ENCODE measurements at places on chromosomes 5 and 9.
A peak's percentile ranks its signal among the peaks of the same experiment; 100 is the strongest.

- DNase-seq = no peak
These were observed 158.7 kb downstream of the TMEM167A start for GRCh38 chr5:82918311-82919031.

DNA sequence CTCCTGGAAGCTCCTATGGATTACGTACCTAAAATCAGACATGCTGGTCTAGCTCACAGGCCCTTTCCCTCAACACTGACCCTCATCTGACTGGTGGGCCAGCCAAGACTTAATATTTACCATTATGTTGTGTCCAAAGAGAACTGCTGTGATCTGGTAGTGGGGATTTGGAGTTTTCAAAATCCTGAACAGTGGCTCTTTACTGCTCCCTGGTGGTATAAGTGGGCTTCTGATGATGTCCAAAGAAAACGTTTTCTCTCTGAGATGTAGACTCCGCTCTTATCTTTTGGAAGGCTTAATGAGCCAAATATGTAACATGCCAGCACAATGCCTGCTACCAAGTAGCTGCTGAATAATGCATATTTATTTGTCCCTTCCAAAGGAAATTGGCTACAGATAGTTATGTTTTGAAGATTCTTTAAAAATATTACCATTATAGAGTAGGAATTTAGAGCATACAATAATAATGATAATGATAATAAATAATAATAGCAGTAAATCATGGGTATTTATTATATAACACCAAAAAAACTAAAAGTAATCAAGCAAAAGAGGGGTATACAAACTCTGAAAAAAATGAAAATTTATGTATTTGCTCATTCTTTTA lies 406.6 kb upstream of the TNC start:
- DNase-seq = no peak

- DNase-seq = no peak
These were observed 171.7 kb downstream of the COL23A1 start for GRCh38 chr5:178418471-178419010.

- DNase-seq = no peak
These were observed 208.8 kb downstream of the MELK start for GRCh38 chr9:36781533-36781932.

- no peak for DNase-seq
These were observed 284.5 kb downstream of the RFX3 start for GRCh38 chr9:3241290-3241689.

- peak; percentile 3 for DNase-seq
These were observed 82.9 kb downstream of the CEMIP2 start for GRCh38 chr9:71685394-71685793.

- no peak for DNase-seq
These were observed 125.7 kb downstream of the BARX1 start for GRCh38 chr9:93829271-93830011.

GRCh38 chr5:112192866-112193265 lies 226.2 kb downstream of the EPB41L4A start:
- no peak for DNase-seq

GRCh38 chr9:119282476-119283077 lies 86.7 kb downstream of the BRINP1 start:
- no peak for DNase-seq

- no peak for DNase-seq
These were observed 13.9 kb upstream of the PTGER4 start for GRCh38 chr5:40665635-40666298.

DNA sequence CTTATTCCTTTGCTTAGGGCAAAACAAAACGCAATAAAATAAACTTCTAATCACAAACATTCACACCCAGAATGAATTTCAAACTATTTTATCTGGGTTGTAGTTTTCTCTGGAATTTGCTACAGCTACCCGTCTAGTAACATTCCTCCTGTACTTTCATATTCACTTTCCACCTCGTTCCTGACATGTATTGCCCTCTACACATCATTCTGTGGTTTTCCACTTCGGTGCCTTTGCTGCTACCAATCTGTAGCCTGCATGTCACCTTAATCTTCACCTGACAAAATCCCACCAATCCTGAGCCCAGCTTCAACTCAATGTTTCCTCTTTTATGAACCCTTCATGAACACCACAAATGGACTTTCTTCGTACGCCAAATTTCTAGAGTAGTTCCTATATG lies 694.1 kb upstream of the C9orf72 start:
- no peak for DNase-seq

- DNase-seq = no peak
These were observed 12.8 kb downstream of the MRPL36 start for GRCh38 chr5:1786621-1787471.

- no peak for DNase-seq
These were observed 65.8 kb upstream of the NFIL3 start for GRCh38 chr9:91489361-91489899.

DNA sequence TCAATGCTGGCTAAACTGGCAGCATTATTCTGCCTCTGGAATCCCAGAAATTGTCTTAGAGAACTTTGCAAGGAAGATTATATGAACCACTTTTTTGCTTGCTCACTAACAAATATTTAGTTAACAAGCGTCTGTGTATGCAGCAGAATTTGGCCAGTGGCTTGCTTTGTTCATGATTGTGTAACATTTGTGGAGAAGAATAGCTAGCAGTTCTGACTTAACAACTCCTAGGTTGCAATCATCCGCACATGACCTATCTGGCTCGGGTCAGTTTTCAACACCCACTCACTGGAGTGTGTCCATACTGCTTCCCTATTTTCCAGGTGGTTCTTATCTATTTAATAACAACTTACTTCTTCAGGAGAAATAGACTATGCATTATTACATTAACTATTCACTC lies 98.5 kb downstream of the SNX18 start:
- DNase-seq = no peak

DNA sequence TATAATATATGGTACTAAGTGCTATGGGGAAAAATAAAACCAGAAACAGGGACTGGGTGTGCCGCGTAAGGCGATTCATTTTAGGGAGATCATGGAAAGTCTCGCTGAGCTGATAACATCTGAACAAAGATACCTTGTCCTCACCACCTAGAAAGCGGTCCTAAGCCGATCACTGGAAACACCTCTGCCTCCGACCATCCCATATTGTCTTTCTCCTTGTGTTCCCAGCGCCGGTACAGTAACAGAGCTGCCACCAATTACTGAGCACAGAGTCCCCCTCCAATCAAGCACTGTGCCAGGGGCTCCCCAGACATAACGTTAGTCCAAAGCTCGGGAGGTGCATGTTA lies 704 bp downstream of the CCDC112 start:
- no peak for DNase-seq

GRCh38 chr5:110865400-110866094 lies 126.7 kb downstream of the SLC25A46 start:
- DNase-seq = no peak

- no peak for DNase-seq
These were observed 7.5 kb upstream of the CTNNAL1 start for GRCh38 chr9:109020581-109021511.

- no peak for DNase-seq
These were observed 15.8 kb downstream of the TLN1 start for GRCh38 chr9:35716230-35716629.

All from stimulated activated CD4-positive, alpha-beta T cell treated with anti-CD3 and anti-CD28 coated beads, Interleukin-1b, Interleukin-23, amount 100 ng/mL, for 1 hour (primary cell).